ENCODE measurements at places on chromosomes 4 and X.

DNA sequence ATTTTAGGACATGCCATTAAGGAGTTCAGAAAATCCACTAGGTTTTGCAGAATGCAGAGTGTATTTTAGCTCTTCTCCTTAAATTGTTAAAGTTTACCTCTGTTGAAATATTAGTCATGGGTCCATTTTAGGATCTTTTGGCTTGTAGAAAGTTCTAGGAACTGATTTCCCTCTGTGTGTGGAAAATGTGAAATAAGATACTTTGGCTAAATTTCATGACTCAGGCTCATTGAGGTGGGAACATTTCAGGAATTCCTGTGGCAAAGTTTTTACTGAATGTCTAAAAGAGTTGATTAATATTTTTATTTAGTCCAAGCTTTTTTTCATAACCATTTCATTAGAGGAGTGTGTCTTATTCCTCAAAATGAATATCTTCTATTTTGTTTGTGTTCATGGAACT is 7.0 kb downstream of the FHIP1A start:
- DNase-seq: no peak

DNA sequence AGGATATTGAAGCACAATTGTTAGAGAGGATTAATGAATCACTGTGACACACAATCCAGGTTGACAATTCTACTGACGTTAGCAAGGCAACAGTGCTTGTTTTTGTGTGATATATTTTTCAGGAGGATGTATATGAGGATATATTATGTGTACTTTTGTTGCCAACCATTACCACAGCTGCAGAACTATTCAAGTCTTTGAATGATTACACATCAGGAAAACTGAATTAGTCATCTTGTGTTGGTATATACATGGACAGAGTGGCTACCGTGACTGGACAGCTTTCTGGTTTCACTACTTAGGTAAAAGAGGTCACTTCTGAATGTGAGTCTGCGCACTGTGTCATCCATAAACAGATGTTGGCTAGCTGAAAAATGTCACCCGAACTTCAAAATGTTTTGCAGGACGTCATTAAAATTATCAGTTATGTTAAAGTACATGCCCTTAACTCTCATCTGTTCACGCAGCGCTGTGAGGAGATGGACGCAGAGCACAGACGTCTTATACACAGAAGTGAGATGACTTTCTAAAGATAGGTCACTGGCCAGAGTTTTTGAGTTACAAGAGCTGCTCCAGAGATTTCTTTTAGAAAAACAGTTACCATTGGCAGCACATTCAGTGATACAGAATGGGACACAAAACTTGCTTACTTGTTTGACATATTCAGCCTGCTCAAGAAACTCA is 69.0 kb downstream of the MRPL1 start:
- no peak for DNase-seq

DNA sequence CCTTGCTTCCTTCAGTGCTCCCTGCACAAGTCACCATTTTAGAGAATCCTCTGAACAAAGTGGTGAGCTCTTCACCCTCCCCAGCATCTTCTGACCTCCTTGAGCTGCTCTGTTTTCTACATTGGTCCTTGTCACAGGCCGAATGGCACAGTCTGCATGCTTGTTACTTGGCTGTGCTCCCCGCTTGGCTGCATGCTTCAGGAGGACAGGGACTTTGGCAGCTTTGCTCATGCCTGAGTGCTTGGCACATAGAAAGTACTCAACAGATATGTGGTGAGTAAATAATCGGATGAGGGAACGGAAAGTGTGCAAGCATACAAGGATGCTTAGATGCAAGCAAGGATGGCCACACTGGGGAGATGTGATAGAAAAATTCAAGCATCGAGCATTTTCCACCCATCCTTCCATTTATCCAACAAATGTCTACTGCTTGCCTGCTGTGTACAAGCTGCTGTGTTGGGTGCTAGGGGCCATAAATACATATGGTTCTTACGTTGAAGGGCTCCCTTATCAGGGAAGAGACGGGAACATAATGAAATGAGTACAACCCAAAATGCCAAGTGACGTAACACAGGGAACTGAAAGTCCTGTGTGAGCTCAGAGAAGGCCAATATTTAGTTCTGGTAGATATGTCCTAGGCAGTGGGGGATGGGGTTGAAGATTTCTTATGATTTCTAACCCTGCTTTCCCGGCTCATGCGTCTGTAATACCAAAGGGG is 31.2 kb downstream of the SLC2A9 start:
- DNase-seq: no peak

GRCh38 chr4:147340111-147340510 is 140.8 kb upstream of the EDNRA start:
- DNase-seq: no peak

DNA sequence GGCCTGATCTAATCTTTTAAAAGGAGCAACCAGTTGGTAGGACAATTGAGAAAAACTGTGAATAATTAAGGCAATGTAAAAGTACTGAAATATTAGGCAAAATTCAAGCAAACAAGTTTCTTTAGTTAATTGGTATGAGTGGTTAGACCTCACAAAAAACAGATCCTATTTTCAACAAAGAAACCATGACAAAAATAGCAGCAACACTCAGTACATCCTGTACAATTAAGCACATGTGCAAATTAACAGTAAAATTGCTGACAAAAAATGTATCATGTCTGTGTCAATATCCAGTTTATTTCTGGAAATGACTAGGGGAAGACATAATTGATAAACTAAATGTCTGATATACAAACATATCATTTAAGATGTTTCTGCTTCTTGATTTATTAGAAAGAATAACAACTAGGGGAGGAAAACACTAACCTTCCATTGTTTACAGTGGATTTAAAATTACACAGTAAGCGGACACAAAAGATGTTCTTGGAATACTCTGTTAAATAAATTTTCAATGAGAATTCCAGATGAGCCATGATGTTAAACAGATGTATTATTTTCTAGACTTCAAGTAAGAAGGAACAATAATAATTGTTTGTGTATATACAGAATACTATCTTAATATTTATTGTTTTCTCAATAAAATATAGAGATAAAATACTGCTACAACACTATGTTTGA is 638.9 kb downstream of the SPRY1 start:
- no peak for DNase-seq

DNA sequence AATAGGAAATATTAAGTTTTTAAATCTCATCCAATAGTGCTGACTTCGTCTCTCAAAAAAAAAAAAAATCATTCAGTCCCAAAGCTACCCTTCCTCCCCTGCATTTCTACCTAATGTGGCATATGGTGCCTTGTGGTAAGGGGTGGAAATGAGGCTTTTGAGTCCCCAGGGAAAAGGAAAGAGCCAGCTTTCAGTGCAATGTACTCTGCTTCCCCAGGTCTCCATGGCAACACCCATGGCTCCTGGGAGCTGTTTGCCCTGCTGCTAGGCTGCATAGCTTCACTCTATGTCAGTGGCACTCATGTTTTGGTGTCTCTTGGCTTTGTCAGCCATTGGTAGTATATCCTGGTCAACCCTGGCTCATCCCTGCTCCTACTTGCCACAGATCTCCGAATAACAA is 175.9 kb downstream of the SLC39A8 start:
- no peak for DNase-seq

DNA sequence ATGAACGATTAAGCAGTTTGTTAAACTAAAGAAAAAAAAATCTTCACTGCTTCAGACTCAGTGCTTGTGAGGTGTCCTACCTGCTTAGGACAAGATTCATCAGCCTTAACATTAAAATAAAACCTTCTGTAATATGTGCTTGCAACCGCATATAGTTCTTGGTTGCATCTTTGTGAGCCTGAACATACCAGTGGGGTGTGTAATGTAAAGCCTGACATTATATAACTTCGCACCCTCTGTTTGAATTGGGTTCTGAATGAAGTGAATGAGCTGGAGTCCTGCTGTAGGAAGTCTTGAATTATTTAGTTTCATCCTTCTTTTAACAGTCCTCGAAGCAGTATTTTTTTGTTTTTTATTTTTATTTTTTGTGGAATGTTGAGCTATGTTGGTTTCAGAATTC is 3.1 kb downstream of the KDM6A start:
- DNase-seq: no peak

DNA sequence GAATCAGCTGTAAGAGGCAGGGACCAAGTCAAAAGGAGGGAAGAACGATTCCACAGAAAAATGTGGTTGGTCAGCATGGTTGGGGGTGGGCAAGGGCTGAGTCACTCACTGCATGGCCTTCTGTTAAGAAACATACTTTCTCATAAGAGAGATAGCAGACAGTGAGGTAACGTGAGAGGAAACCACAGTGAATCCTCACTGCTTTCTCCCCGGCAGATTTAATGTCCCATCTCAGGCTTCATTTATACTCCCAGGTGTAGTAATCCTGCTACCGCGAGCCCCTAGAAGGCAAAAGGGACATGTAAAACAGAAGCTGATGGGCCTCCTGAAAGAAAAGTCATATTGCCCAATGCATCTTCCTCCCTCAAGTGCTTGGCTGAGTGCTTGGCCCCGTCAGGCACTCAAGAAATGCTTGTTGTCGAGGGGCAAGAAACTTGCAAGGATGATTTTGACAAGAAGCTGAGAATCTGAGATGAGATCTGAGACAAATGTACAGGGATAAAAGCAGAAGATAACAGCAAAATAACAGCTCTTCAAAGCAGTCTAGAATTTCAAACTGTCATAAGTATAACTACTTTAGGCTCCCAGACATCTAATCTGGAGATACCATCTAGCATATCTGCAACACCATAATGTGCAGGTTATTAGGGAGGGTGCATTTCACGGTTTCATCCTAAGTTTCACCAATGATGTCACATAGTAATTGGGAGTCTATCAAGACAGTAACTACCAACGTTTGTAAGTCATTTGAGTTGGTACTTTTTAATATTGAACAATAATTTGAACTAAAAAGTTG is 40.2 kb downstream of the SH3KBP1 start:
- no peak for DNase-seq

DNA sequence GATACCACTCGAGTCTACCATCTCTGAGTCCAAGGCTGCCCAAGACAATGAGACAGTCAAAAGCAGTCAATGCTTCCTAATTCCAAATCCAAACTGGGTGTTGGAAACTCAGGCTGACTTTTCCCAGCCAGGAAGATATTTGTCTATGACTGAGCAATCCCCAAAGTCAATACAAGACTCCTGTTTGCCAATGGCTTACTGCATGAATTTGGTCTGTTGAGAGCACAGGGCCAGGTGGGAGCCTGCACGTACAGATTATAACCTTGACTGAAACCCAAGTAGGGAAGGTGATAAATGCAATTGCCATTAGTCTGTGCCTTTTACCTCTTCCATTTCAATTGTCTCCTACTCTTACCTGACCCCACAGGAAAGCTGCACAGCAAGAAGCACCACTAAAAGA is 72.6 kb upstream of the PPARGC1A start:
- no peak for DNase-seq

GRCh38 chrX:39730662-39731329 is 367.0 kb downstream of the BCOR start:
- DNase-seq: peak; percentile 29

DNA sequence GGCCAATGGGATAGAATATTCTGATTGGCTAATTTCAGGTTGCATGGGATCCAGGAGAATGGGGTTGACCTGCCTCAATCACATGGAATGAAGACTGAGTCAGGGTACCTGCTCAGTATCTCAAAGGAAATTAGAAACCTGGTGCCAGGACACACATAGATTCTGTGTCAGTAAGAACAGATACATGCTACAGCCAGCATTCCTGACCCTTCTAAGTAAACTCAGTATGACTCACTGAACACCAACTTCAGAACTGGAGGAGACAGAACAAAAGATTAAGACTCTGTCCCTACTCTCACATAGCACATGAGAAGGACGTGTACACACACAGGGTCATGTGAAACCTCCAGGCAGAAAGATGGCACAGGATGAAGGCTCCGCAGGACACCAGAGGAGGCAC is 54.5 kb downstream of the FAM184B start:
- DNase-seq: no peak

- DNase-seq: no peak
These were observed 65.2 kb downstream of the MTHFD2L start for GRCh38 chr4:74223098-74223497.

DNA sequence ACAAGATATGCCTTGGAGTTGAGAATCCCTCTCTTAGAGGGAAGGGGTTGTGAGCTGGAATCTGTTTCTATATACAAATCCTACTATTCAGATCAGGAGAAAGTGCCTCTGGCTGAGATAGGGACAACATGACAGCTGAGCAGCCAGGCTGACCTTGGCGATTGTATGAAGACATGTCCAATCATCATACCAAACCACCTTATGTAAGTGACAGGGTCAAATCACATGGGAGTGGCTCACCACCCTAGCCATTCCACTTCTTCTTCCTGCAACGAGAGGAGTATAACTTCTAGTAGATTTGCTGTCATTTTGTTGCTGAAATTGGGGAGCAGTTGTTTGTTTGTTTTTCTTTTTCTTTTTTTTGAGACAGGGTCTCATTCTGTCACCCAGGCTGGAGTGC is 48.3 kb upstream of the TMEM150C start:
- no peak for DNase-seq

DNA sequence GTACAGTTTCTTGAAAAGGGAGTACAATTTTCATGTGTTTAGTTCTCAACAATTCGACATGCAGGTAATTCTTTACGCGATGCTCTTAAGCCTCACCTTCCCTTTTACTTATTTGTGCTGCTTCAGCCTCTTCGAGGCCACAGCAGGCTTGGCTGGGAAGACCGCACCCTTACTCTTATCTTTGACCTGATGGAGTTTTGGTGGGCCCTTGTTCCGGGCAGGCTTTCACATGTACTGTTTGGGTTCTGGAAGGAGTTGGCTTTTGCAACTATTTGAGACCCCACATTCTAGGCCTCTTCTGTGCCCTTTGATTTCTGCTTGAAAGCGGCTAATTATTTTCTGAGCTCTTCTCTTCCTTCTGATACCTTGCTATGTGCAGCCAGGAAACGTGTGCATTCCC is 60.2 kb downstream of the FAM193A start:
- no peak for DNase-seq

DNA sequence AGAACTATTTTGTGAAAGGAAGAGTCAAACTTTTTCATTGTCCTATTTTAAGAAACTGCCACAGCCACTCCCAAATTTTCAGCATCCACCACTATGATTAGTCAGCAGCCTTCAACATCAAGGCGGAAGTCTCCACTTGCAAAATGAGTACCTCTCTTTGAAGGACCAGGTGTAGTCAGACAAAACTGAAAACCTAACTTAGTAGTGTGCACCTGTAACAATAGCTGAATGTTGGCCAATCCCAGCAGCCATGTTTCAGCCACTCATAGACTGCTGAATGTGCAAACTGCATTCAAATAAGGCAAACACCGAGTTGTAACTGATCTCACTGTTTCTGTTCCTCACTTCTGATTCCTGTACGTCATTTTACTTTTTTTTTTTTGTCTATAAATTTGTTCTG is 341.1 kb downstream of the IL15 start:
- no peak for DNase-seq

DNA sequence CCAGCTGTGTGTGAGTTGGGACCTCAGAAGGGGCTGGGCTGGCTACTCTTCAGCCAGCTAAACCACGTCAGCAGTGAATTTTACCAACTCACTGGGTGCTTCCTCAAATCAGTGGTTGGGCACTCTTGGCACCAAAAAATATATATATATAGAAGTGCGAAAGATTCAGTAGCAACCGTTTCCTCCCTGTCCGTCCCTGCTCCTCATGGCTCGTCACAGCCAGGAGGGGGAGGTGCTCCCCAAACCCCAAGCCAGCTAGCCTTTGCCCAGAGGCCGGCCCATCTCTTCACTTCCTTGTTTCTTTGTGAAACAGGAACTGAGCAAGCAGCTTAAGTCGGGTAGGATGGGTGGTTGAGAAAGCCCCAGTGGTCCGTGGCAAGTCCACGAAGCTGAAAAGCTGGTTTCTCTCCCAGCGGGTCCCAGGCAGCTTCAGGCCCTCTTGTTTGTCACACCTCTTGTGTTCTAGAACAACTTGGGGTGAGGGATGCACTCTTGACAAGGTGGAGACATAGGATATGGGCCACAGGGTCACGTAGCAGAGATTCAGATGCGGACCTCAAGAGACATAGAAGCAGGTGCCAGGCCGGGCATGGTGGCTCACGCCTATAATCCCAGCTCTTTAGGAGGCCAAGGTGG is 6.8 kb upstream of the SASH3 start:
- DNase-seq: no peak

Data from stimulated activated CD4-positive, alpha-beta T cell treated with anti-CD3 and anti-CD28 coated beads, Interleukin-15, amount 100 ng/mL, for 1 hour (primary cell).